ENCODE measurements at places on chromosomes 7 and 10.

DNA sequence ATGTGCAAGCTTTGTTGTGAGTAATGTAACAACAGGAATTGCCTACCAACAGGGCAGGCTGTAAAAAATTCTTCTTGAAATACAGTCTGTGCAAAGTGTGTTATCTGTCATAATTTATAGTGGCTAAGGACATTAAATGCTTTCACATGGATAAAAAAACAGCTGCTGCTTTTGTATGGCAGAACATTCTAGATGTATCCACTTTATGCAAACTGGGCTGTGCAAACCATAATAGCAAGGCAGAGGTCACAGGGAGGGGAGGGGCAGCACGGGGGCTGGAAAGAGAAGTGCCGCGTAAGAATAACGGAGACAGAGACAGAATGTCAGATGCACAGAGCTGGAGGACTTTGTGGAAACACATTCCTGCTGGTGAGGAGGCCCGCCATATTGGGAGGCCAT, 86.1 kb downstream of the VOPP1 start:
- H3K4me3 ChIP-seq = no peak overlapping the region
- H3K27ac ChIP-seq = peak overlapping the region; percentile 90
- peaks cover 9% of the 10 kb centered on the region for H3K36me3 ChIP-seq
- DNase-seq = no peak

DNA sequence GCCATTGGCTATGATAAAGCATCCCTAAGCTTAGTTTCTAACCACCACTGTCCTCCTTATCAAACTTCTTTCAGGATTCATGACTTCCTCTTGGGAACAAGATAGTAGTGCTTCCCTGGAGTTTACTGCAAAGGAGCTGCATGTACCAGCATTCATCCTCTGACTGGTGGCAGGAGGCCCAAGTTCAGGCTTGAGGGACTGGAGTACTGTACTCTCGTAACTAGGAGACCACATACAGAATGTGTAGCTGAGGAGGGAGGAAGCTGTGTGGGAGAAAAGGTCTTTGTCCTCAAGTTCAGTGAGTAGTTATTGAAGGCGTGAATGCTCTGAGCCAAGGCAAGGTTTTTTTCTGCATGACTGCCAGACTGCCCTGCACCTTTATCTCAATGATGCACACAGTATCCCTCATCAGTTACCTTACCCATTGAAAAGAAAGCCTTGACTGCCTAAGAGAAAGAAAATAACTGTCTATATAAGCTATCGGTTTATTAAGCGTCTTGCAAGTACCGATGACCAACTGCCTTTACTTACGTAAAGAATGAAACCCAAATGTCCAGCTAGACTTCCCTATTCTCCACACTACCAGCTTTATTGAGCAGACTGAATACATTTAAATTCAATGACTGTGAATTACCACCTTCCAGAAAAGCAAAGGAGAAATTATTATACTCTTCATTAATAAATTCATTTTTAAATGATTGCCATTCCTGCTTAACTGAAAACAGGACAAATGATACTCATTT, 12.8 kb downstream of the SCRN1 start:
- H3K4me3 ChIP-seq = no peak overlapping the region
- peaks cover 23% of the 10 kb centered on the region for H3K36me3 ChIP-seq
- no peaks in the 10 kb centered on the region for H3K27me3 ChIP-seq
- no peak for DNase-seq
- peak overlapping the region; percentile 3 for H3K27ac ChIP-seq
- peaks cover 41% of the 10 kb centered on the region for H3K4me1 ChIP-seq

DNA sequence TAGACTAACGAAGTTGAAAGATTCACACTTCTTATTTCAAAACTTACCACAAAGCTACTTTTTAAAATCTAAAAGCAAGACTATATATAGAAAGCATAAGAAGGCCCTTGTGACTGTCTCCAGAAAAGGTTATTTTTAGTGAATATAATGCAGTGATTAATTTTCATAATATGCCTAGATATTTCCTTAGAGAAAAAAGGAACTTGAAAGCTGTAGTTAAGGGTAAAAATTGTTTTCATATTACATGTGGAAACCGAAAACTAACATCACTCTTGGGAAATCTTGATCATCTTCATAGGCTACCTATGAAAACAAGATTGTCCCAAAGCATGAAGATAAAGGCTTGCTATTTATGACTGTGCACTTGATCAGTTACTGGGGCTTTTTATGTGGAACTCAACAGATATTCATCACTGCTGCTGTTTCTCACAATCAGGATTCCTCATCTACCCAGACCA, 223.2 kb downstream of the SH2D4B start:
- H3K4me3 ChIP-seq = no peak overlapping the region
- no peak for DNase-seq
- H3K36me3 ChIP-seq = no peaks in the 10 kb centered on the region
- H3K4me1 ChIP-seq = no peaks in the 10 kb centered on the region
- no peaks in the 10 kb centered on the region for H3K27me3 ChIP-seq

- H3K4me3 ChIP-seq = no peak overlapping the region
- no peak overlapping the region for H3K27ac ChIP-seq
- DNase-seq = no peak
Measured at GRCh38 chr7:53191836-53192443, 156.5 kb downstream of the POM121L12 start.

GRCh38 chr7:155454183-155455112, 3.5 kb upstream of the EN2 start:
- H3K27me3 ChIP-seq = peaks cover 98% of the 10 kb centered on the region
- H3K4me3 ChIP-seq = no peak overlapping the region
- H3K27ac ChIP-seq = no peak overlapping the region
- no peaks in the 10 kb centered on the region for H3K36me3 ChIP-seq
- H3K4me1 ChIP-seq = peaks cover 8% of the 10 kb centered on the region

- no peak overlapping the region for H3K27ac ChIP-seq
- H3K27me3 ChIP-seq = peaks cover 7% of the 10 kb centered on the region
- no peaks in the 10 kb centered on the region for H3K36me3 ChIP-seq
- no peak overlapping the region for H3K4me3 ChIP-seq
- no peak for DNase-seq
- H3K4me1 ChIP-seq = peaks cover 24% of the 10 kb centered on the region
Measured at GRCh38 chr7:51033727-51034520, 251.2 kb upstream of the GRB10 start.

GRCh38 chr7:99016196-99016595, 127.7 kb downstream of the SMURF1 start:
- no peak overlapping the region for H3K4me3 ChIP-seq
- no peaks in the 10 kb centered on the region for H3K4me1 ChIP-seq
- H3K27ac ChIP-seq = no peak overlapping the region
- no peak for DNase-seq
- H3K27me3 ChIP-seq = peaks cover 3% of the 10 kb centered on the region

DNA sequence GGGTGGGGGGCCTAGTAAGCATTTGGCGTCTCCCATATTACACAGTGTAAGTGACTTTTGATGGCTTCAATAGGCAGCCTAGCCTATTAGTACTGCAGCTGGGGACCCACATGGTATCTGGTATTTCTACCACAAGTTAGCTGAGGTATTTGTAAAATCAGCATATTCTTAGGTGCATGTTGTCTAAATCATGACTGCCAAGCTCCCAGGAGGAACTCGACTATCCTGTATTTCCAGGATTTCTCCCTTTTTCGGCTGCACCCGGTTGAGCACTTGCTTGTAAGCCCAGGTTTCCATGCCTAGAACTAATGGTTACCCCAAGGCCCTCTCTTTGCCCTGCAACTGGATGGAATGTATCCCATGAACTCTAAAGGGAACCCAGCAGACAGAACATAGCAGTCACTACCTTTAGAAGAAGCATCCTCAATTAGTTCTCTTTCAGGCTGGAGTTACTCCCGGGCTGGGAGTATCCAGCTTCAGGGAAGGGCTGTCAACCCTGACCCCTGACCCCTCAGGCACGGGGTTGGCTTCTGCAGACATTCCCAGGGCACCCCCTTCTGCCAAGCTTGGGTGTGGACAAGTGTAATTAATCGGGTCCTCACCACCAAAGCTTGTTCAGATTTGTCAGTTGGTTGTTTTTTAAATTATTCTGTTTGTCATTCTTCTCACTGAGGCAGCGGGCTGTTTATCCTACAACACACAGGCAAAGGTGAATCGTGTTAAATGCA, 90.3 kb upstream of the PARD3 start:
- peak; percentile 57 for DNase-seq
- H3K27ac ChIP-seq = peak overlapping the region; percentile 99
- peak overlapping the region; percentile 39 for H3K4me3 ChIP-seq
- H3K4me1 ChIP-seq = peaks cover 39% of the 10 kb centered on the region
